ENCODE measurements at places on chromosomes 7 and 10. TPM values are rescaled to one million over a fixed set of nuclear protein-coding genes. Genes with fewer than 3 reads are reported as not detected.

GRCh38 chr10:70756700-70757360 is 28.3 kb downstream of the TBATA start:
- no peaks in the 10 kb centered on the region for H3K36me3 ChIP-seq
- H3K4me1 ChIP-seq, result no peaks in the 10 kb centered on the region
- H3K27ac ChIP-seq, result no peak overlapping the region
- H3K27me3 ChIP-seq, result no peaks in the 10 kb centered on the region
- DNase-seq, result no peak

DNA sequence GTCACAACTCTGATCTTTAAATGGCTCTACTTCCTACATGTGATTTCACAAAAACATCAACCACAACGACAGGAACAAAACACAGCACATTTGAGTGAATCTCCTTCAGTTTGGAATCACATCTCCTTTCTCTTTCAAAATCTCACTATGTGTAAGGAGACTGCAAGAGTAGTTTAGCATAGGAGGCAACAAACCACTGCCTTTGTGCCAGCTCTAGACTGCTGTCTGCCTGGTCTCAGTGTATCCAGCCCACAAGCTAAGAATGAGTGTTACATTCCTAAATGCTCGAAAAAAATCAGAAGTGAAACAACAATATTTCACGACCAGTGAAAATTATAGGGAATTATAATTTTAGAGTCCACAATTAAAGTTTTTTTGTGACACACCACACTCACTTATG is 217.0 kb upstream of the STEAP4 start:
- no peaks in the 10 kb centered on the region for H3K27me3 ChIP-seq
- DNase-seq, result no peak
- no peaks in the 10 kb centered on the region for H3K36me3 ChIP-seq
- no peaks in the 10 kb centered on the region for H3K4me1 ChIP-seq

DNA sequence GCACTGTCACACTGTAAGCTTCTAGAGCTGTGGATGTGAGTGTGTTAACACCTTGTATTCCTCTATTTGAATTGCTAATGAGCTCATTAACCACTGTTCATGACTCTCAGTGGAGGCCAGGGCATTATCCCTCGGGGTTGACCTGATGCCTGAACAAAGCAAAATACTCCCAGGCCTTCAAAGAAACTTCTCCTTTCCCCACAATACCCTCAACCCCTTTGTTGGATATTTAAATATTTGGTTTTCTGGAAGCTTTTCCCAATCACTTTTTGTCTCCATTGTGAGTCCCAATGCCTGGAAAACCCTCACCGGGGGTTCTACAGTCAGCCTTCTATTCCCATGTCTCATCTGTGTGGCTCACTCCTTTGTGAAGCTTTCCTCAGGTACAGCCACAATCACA is 780.1 kb downstream of the PHTF2 start:
- DNase-seq, result no peak
- H3K4me3 ChIP-seq, result no peak overlapping the region
- H3K36me3 ChIP-seq, result no peaks in the 10 kb centered on the region

DNA sequence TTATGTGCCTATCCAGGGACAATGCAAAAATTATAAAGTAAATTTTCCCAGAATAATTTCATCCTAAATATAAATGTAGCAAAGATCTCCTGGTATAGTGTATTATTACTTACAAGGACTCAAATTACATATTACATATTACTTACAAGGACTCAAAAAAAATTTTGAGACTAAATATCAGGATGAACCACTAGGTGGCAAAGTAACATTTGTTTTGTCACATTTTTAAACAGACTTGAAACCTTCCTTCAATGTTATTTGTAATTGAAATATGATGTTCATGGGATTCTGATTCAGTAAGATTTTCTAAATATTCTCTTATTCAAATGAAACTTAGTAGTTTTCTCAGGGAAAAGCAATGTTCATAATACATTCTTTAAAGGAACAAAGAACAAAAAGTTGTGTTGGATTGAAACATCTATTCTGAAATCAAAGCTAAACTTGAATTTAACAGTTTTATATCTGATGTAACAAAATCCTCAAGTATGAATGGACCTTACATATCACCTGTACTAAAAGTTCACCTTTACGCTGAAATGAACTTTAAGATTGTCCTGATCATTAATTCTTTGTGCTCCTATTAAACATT is 74.3 kb upstream of the GNAI1 start:
- H3K4me1 ChIP-seq, result no peaks in the 10 kb centered on the region
- no peaks in the 10 kb centered on the region for H3K36me3 ChIP-seq
- DNase-seq, result peak; percentile 62
- no peak overlapping the region for H3K27ac ChIP-seq

- no peak for DNase-seq
- no peak overlapping the region for H3K27ac ChIP-seq
- H3K36me3 ChIP-seq, result no peaks in the 10 kb centered on the region
- H3K4me1 ChIP-seq, result peaks cover 4% of the 10 kb centered on the region
- peaks cover 10% of the 10 kb centered on the region for H3K27me3 ChIP-seq
Observed at GRCh38 chr7:25894002-25894901, 257.7 kb upstream of the NFE2L3 start.

DNA sequence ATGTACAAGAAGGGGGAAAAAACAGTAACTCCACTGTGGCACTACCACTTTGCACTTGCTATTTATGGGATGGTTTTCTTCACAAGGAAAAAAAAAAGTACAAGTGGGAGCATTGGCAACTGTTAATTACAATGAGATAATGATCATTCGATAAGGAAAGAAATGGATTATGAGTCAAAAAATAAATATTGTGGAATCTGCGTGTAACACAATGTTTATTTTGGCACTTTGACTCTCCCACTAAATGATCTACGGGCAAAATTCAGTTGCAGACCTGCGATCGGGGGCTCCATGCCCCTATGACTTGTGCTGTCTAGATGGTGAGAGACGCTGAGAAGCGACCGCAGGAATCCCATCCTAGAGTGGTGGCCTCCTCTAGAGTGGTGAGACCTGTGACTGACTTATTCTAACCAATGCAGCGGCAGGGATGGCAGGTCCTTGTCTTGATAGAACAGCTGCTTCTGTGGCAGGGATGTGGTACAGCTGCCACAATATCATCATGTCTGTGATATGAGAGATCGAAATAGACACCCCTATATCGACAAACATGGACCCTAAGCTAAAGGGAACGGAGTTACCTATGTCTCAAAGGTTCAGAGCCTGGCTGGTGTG is 345.0 kb upstream of the KLF6 start:
- 0 out of 2 replicates have a peak overlapping the region, but pooled peaks have one; percentile 3 for H3K4me3 ChIP-seq
- H3K27ac ChIP-seq, result peak overlapping the region; percentile 75
- H3K36me3 ChIP-seq, result no peaks in the 10 kb centered on the region
- H3K4me1 ChIP-seq, result peaks cover 11% of the 10 kb centered on the region
- no peaks in the 10 kb centered on the region for H3K27me3 ChIP-seq

- no peak overlapping the region for H3K4me3 ChIP-seq
- peak; percentile 17 for DNase-seq
- H3K27me3 ChIP-seq, result no peaks in the 10 kb centered on the region
- H3K27ac ChIP-seq, result no peak overlapping the region
Observed at GRCh38 chr10:106711313-106711906, 453.1 kb downstream of the SORCS1 start.

GRCh38 chr7:130926001-130926691 is 192.1 kb upstream of the KLF14 start:
- no peak for DNase-seq
- peaks cover 99% of the 10 kb centered on the region for H3K4me1 ChIP-seq
- H3K4me3 ChIP-seq, result peak overlapping the region; percentile 14
- peaks cover 5% of the 10 kb centered on the region for H3K36me3 ChIP-seq
- H3K27me3 ChIP-seq, result no peaks in the 10 kb centered on the region
- peak overlapping the region; percentile 100 for H3K27ac ChIP-seq

GRCh38 chr7:131949659-131950058 is 393.2 kb upstream of the PODXL start:
- no peak overlapping the region for H3K4me3 ChIP-seq
- DNase-seq, result no peak
- H3K27ac ChIP-seq, result no peak overlapping the region
- no peaks in the 10 kb centered on the region for H3K36me3 ChIP-seq

DNA sequence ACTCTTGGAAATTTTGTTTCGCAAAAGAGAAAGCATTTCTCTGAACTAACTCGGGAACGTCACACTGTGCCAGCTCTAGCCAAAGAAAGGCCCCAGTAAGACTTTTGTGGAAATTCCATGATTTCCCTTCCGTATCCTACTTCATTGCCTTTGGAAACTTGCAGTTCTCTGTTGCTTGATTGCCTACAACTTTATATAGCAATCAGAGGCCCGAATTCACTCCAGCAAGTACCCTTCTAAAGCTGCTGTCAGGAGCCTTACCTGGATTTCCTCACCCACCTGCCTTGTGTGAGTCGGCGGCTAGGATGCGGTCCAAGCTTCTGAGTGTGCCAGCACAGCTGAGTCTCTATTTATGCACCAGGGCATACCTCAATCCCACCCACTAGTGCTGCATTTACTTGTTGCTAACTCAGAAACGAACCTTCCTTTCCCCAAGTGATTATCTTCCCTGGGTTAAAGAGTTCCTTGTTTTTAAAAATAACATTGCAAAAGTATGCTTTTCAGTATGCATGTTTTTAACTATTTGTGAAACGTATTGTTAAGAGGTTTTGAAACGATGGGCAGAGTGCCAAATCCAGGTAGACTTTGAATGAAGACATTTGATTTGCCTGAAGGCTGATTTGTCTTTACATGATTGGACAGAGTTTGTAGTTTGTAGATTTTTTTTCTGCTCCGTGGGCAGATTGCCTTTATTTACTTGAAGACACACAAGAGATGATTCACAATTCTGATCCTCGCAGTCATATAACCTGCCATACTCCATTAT is at the start of gene AGR2:
Gene AGR2 (minus strand): TSS at position 326 of the 766 bp plus-strand sequence. CDS start 3,203 bp downstream, outside the sequence.
- DNase-seq, result no peak
- peak within 1 kb of the TSS; percentile 73 for H3K4me3 ChIP-seq
- 0 out of 2 replicates have a peak, but pooled peaks cover 2% of the 10 kb centered on the region for H3K36me3 ChIP-seq

DNA sequence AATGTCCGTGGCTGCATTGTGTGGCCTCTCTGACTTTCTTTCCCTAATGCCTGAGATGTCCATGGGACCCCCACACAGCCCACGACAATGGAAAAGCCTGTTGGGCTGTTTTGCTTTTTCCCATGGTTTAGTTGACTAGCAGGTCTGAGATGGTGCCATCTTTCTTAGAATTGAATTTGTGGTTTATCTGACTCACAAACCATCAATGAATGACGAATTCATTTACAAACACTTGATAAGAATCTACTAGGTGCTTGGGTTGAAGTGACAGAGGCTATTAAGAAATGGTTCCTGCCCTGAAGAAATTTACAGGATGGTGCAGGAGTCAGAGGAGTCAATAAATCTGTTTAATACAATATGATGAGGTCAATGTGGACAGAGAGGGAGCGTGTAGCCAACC is 75.4 kb downstream of the OTUD1 start:
- H3K4me1 ChIP-seq, result no peaks in the 10 kb centered on the region
- no peaks in the 10 kb centered on the region for H3K27me3 ChIP-seq
- H3K4me3 ChIP-seq, result no peak overlapping the region
- H3K27ac ChIP-seq, result no peak overlapping the region
- DNase-seq, result no peak

GRCh38 chr7:27746978-27747377 is 7.0 kb downstream of the TAX1BP1 start:
- no peaks in the 10 kb centered on the region for H3K27me3 ChIP-seq
- no peak for DNase-seq
- peaks cover 29% of the 10 kb centered on the region for H3K36me3 ChIP-seq
- peaks cover 39% of the 10 kb centered on the region for H3K4me1 ChIP-seq
- no peak overlapping the region for H3K27ac ChIP-seq

- no peak for DNase-seq
- H3K27me3 ChIP-seq, result no peaks in the 10 kb centered on the region
- H3K4me3 ChIP-seq, result no peak overlapping the region
- H3K36me3 ChIP-seq, result no peaks in the 10 kb centered on the region
- peaks cover 3% of the 10 kb centered on the region for H3K4me1 ChIP-seq
- H3K27ac ChIP-seq, result no peak overlapping the region
Observed at GRCh38 chr10:47388879-47389278, 4.8 kb upstream of the ZNF488 start.

DNA sequence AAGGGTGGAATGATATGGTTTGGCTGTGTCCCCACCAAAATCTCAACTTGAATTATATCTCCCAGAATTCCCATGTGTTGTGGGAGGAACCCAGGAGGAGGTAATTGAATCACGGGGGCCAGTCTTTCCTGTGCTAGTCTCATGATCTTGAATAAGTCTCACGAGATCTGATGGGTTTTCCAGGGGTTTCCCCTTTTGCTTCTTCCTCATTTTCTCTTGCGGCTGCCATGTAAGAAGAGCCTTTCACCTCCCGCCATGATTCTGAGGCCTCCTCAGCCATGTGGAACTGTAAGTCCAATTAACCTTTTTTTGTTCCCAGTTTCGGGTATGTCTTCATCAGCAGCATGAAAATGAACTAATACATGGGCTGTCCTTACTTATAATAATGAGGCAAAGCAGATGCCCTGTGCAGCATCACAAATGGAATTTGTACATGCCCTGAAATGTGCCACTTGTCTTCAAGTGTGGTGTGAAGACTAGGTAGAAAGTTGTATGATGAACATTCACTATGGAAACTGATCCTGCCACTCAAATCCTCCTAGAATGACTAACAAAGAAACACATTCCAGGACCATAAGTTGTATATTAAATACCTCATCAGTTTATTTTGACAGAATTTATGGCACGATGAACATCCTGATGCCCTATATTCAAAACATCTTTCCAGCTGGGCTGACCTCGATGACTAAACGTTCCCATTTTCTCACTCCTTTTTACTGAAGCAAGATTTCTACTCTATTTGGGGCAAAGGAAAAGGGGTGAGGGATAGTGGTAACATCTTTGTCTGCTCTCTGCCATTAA is 122.8 kb upstream of the CTTNBP2 start:
- H3K27me3 ChIP-seq, result no peaks in the 10 kb centered on the region
- no peak for DNase-seq
- H3K27ac ChIP-seq, result no peak overlapping the region
- no peaks in the 10 kb centered on the region for H3K36me3 ChIP-seq

GRCh38 chr7:44401692-44402091 is 76.3 kb upstream of the CAMK2B start:
- no peaks in the 10 kb centered on the region for H3K4me1 ChIP-seq
- no peak for DNase-seq
- no peaks in the 10 kb centered on the region for H3K36me3 ChIP-seq
- H3K4me3 ChIP-seq, result no peak overlapping the region

- no peaks in the 10 kb centered on the region for H3K4me1 ChIP-seq
- H3K36me3 ChIP-seq, result no peaks in the 10 kb centered on the region
- DNase-seq, result no peak
Observed at GRCh38 chr10:44424298-44424697, 39.4 kb upstream of the CXCL12 start.

GRCh38 chr7:157151626-157152339 is 13.1 kb downstream of the UBE3C start:
- H3K4me3 ChIP-seq, result no peak overlapping the region
- peaks cover 23% of the 10 kb centered on the region for H3K4me1 ChIP-seq
- no peak overlapping the region for H3K27ac ChIP-seq

GRCh38 chr7:74356589-74357315 is 67.5 kb downstream of the CLIP2 start:
- H3K4me3 ChIP-seq, result no peak overlapping the region

- no peaks in the 10 kb centered on the region for H3K36me3 ChIP-seq
- no peak for DNase-seq
- peaks cover 10% of the 10 kb centered on the region for H3K27me3 ChIP-seq
- H3K4me3 ChIP-seq, result no peak overlapping the region
- H3K27ac ChIP-seq, result no peak overlapping the region
- H3K4me1 ChIP-seq, result no peaks in the 10 kb centered on the region
Observed at GRCh38 chr10:70738006-70738760, 47.0 kb downstream of the TBATA start.

GRCh38 chr10:2861632-2862210 is 205.6 kb upstream of the PFKP start:
- no peaks in the 10 kb centered on the region for H3K27me3 ChIP-seq
- H3K4me3 ChIP-seq, result no peak overlapping the region
- DNase-seq, result no peak
- no peaks in the 10 kb centered on the region for H3K36me3 ChIP-seq
- H3K4me1 ChIP-seq, result no peaks in the 10 kb centered on the region

The NCOA4 gene
- 119 TPM for total RNA-seq

The CDC14C gene
- not detected for total RNA-seq

The ARMC3 gene
- 1.0 TPM for total RNA-seq

The WDFY4 gene
- total RNA-seq, result 0.23 TPM

The SOSTDC1 gene
- not detected for total RNA-seq

The NUTM2E gene
- 0.08 TPM for total RNA-seq

The PRF1 gene
- total RNA-seq, result not detected

The FZD8 gene
- total RNA-seq, result 1.8 TPM
